ENCODE measurements at places on chromosomes 1 and 21.

- no peak for DNase-seq
Observed at GRCh38 chr21:20652846-20653245, 345.4 kb upstream of the NCAM2 start.

DNA sequence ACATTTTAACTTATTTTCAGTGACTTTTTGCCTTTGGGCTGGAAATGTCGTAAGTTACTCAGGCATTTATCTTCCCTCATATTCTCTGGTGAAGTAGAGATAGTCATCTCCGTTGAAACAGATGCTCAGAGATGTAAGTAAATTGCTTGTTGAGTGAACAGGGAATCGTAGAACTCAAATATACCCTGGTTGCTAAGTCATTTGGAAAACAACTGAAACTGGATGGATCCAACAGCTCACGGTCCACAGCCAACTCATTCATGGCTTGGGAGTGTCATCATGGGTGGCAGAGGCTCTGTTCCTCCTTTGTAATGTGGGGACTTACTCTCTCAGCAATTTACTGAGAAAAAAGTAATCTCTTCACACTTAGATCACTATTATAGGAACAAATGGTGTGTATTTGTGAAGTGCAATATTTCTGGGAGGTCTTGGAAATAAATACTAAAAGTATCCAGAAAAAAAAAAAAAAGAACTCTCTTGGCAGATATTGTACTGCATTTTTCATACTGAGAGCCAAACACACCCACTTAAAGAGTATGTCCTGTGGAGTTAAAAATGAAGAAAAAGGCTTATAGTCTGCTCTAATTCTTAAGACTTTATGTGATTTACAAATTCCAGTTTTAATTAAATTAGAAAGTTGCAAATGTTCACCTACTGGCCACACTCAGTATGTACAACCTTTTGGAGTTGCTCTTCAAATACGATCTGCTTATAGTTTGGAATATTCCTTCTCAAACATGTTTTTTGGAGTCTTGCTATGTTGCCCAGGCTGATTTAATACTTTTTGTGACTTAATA, 107.4 kb downstream of the LEPR start:
- DNase-seq, result no peak

DNA sequence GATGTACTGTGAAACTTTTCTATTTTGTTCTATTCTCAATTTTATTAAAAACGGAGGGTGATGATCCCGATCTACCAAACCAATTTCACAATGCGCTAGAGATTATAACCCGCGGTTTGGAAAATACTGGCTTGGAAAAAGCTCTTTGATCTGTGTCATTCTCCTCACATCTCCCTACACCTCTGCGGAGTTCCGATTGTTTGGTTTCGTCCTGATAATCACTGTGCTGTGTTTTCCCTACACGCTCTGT, 536 bp upstream of the ABCD3 start:
- no peak for DNase-seq

GRCh38 chr1:9164919-9165318, 36.0 kb upstream of the GPR157 start:
- DNase-seq, result no peak

- DNase-seq, result peak; percentile 56
Observed at GRCh38 chr1:234065794-234066447, 161.4 kb downstream of the SLC35F3 start.

DNA sequence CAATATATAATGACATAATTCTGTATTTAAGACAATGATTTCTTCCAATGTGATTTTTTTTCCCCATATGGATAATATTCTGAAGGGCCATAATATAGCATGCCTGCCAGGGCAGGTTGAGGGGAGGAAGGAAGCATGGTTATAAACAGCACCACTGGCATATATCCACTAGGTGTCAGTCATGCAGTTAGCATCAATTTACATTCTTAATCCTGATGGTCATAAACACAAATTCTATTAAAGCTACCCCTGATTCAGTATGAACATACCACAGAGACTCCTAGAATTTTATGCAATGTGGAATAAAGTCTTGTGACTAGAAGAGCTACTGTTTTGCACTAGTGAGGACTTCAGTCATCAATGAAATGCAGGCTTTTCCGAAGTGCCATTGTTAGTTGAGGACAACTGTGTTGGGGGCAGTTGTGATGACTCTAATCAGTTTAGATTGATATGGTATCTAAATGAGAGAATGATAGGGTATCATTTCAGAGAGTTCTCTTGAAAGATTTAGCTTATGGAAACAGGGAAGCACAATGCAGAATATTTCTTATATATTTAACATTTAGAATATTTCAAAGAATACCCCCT, 342.7 kb upstream of the NR5A2 start:
- DNase-seq, result no peak

DNA sequence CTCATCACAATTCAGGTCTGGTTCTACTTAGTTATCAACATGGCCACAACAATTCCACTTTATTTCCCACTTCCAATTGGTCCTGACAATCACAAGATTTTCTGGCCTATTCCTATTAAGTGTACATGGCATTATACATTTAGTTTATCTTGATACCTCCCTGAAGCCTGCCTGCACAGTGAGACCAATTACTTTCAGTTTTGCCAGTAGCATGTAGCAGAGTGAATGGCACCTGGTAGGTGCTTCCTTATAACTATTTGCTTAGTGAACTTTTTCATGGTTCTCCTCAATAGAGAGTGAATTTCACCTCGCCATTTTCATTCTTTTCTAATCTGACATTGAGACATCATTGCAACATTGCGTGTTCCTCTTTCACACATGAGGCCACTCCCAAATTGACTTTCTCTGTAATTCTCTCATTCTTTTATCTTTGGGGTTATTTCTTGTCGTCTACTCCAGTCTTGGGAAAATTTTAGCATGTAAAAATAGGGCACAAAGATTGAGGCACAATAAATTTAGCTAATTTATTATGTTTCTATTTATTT, 124.3 kb downstream of the DISC1 start:
- no peak for DNase-seq

DNA sequence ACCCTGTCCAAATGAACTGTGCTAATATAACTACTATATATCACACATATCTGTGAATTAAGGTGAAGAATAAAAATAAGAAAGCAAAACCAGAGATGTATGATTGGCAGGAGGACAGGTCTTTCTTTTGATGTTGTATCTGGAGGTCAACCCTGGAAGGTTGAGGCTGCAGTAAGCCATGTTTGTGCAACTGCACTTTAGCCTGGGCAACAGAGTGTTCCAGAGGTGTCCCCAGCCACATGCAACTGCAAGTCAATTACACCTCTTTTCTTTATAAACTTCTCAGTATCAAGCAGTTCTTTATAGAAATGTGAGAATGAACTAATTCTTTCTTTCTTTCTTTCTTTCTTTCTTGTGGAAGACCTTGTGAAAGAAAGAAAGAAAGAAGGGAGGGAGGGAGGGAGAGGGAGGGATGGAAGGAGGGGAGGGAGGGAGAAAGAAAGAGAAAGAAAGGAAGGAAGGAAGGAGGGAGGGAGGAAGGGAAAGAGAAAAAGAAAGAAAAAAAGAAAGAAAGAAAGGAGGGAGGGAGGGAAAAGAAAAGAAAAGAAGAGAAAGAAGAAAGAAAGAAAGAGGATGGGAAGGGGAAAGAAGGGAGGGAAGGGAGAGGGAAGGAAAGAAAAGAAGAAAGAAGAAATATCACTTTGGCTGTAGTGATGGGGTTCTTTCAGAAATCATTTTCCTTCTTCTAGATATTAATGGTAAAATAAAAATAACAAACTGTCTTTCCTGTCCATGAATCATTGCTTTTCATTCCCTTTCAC, 54.0 kb upstream of the S1PR1 start:
- no peak for DNase-seq

DNA sequence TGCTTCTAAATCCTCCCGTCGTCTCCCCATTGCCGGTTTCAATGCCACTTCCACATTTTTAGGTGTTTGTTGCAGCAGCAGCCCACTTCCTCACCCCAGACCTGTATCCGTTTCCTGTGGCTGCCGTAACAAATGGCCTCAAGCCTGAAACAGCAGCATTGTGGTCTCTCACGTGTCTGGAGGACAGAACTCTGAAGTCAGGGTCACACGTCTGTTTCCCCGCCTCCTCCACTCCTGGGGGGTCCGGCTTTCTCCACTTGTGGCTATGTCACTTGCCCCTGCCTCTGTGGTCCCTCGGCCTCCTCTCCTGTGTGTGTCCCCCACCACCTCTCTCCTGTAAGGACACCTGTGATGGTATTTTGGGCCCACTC, 21.8 kb downstream of the TRPM2 start:
- no peak for DNase-seq

GRCh38 chr21:46124083-46124925, 26.4 kb downstream of the COL6A2 start:
- DNase-seq, result no peak

GRCh38 chr1:41980827-41981653, 62.3 kb upstream of the HIVEP3 start:
- DNase-seq, result no peak

- peak; percentile 85 for DNase-seq
Observed at GRCh38 chr1:52553362-52554266, 722 bp upstream of the TUT4 start.

GRCh38 chr21:36923270-36923669, 43.2 kb downstream of the HLCS start:
- DNase-seq, result no peak

DNA sequence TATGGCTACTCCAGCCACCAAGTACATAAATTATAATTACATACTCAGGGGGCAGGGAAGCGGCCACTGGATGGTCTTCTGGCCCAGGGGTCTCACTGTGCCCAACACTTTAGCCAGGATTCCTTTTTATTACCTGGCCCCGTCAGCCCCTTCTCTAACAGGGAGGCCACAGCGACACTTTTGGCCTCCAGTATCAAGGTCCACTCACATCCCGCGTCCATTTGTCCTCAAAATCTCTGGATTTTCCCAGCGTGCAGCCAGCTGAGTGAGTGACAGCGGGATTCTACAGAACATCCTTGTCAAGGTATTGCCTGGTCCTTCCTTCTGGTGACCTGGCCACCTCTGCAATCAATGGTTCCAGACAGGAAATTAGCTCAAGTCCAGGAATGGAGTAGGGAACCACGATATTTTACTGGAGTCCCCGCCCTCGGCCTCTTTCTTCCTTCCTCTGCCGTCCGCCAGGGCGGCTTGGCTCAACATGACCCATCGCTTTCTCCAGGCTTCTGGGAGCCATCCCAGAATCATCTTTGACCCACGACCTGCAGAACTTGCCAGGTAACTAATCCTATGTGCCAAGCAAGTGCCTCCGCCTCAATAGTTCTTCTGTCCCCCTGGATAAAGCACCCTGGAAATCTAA, 2.7 kb upstream of the COL6A2 start:
- no peak for DNase-seq

DNA sequence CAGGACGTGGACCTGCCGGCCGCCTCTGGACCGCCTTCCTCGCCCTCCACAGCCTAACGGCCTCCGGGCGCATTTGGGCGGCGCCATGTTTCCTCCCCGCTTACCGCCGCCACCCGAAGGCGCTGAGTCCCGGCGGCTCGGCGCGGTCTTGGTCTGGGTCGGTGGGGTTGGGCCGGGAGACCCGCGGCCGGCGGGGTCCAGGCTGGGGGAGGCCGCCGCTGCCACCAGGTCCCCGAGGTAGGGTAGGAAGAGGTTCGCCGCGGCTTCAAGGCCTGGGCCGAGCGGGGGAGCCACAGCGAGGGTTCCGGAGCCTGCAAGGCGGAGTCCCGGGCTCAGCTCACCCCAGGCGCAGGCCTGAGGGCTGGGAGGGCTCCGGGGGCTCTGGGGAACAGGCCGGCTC, 5.5 kb downstream of the OR2C3 start:
- DNase-seq, result no peak

- DNase-seq, result no peak
Observed at GRCh38 chr1:22418933-22419382, 32.7 kb upstream of the ZBTB40 start.

DNA sequence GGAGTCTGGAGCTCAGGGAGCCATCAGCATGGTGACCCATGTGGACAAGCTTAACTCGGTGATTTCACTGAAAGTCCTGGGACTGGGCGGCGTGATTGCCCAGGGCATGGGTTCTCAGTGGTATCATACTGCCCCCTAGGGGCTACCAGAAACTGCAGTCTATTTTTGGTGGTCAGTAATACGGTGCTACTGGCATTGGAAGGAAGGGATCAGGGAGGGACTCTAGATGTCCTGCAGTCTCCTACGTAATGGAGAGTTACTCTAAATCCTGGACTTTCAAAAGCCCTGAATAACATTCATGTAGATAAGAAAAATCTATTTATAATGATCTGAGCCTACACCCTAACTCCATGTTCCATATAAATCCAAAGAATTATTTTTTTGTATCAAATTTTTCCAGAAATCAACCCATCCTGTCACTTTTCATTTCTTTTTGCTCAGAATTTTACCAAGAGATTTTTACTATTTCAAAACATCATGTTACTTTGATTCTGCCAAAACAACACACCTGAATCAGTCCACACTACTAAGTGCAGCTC, 37.3 kb downstream of the PABPC4 start:
- peak; percentile 29 for DNase-seq

GRCh38 chr1:110982320-110982719, 18.6 kb upstream of the LRIF1 start:
- no peak for DNase-seq

- no peak for DNase-seq
Observed at GRCh38 chr1:168452329-168452728, 91.5 kb downstream of the XCL2 start.

- no peak for DNase-seq
Observed at GRCh38 chr1:5968161-5968736, 24.0 kb downstream of the NPHP4 start.

DNA sequence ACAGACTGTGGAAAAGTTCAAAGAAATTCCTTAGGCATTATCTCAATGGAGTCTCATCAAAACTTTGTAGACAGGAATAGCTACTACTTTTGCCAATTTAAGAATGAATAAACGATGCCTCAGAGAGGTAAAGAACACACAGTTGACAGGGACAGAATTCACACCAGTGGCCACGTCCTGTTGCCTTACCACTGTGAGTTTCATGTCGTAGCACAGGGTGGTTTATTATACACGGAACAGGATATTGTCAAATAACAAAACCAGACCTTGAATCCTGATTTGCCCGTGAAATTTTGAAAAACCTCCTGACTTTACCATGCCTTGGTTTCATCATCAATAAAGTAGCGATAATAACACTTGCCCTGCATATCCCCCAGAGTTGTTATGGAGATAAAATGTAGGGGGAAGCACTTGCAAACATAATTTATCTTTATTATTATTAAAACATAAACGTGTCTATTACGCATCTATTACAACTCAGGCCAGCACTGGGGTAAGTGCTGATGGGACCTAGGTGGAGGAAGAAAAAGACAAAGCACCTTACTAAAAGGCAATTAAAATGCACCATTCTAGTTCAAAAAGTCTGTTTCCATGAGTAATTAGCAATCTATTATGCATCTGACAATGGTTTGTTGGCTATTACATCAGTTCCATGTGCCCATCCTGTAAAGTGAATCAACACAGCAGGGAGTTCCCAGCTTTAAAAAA, 408.1 kb upstream of the RUNX1 start:
- DNase-seq, result no peak

GRCh38 chr1:12711536-12711935, 4.4 kb upstream of the AADACL3 start:
- DNase-seq, result no peak

GRCh38 chr1:93581917-93582850, 99.5 kb downstream of the BCAR3 start:
- DNase-seq, result no peak

- no peak for DNase-seq
Observed at GRCh38 chr1:222618880-222619596, 1.1 kb downstream of the MIA3 start.
